ENCODE measurements at places on chromosomes 6 and 20.
A peak's percentile ranks its signal among the peaks of the same experiment; 100 is the strongest.

- DNase-seq, result no peak
These were observed 17.8 kb upstream of the RSPO3 start for GRCh38 chr6:127100510-127101140.

- no peak for DNase-seq
These were observed 90.1 kb upstream of the FKBP1C start for GRCh38 chr6:63121166-63121565.

DNA sequence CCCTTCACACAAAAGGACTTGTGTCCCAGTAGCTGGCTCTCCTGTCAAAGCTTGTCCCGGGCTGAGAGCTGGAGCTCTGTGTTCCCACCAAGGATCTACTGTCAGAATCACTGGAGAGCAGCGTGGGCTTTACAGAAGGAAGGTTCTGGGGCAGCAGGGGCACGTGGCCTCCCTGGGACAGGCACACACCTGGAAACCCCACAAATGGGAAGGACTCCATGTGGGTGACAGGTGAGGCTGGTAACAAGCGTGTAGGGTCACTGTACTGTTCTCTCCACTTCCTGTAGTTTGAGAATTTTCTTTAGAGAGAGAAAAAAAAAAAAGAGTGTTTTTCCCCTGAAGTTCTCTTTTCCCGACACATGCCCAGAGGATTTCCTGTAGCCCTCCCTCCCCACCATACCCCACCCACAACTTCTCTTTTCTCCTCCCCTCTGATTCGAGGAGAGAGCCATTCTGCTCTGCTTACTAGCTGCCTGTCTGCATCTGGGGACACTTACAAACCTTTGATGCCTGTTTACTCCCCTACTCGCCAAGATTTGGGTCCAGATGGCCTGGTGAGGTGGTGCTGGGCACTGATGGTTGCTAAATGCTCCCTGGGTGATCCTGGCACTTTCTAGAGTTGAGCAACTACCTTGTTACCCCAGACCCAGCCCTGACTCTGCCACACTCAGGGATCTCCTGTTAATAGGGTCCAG, 84.1 kb upstream of the SIRPA start:
- DNase-seq, result no peak

DNA sequence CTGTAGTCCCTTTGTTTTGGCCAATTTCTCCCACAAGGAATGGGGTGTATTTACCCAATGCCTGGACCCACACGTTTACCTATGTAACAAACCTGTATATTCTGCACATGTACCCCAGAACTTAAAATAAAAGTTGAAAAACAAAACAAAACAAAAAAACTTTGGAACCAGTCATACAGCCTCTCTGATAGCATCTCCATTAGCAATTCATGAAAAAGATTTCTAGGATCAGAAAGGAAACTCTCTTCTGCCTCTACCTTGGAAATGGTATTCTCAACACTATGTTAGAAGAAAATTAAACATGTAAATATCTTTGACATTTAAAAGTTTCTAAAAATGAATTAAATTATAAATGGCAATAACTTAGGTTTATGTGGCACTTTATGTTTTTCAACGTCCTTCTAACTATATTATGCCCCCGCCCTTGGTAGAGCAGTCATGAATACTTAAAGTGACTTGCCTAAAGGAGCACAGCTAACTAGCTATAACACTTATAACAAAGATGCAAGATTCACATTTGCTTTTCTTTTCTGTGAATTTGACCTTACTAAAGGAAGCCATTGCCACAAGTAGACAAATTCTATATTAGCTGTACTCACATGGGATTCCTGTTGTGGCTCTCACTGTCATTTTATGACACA, 147.5 kb upstream of the FKBP1C start:
- no peak for DNase-seq

DNA sequence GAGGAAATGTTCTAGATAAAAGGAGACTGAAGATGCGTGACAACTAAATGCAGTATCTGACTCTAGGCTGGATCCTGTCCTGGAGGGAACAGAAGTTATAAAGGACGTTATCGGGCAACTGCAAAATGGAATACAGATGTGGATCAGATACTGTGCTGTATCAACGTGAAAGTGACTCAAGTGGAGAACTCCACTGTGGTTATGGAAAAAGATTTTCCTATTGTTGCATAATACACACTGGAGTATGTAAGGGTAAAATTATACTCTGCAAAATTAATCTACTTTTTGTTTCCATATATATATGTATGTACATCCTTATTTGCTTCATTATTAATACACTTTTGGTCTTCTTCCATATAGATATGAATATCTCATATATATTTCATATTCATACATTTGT, 654.0 kb downstream of the QKI start:
- DNase-seq, result no peak

DNA sequence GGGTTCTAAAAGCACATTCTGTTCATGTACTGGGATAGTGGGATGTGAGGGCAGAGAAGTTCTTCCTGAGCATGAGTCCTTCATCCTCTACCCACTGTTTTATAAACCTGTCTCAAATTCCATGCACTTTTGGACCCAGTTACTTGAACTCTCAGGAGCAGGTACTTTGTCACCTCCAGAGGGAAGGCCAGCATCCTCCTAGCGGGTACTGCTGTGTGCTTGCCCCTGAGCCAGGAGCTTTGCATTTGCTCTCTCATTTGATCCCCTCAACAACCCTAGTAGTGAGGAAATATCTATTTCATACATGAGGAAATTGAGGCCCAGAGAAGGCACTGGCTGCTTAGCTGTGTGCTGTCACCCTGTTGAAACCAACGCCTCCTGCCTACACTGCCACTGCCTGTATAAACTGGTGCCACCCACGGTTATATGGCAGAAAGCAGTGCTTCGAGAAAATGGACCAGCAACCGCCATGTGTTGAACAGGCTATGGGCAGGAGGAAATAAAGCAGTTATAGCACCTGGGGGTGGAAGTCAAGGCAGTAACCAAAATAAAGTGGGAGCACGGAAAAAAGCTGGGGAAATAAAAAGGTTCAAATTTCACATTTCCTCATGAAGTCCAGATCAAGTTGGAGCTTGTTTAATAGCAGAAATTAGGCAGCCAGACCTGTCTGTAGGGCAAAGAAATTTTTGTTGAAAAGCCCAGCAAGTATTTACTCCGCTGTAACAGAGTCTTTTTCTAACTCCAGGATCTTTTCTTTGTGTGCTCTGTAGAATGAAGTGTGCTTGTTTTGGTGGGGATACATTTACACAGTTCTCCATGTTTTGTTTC, 38.0 kb downstream of the KLHL31 start:
- DNase-seq, result no peak

- no peak for DNase-seq
These were observed 97.3 kb upstream of the SHLD1 start for GRCh38 chr20:5652626-5653553.

GRCh38 chr20:11271319-11271718, 597.5 kb upstream of the JAG1 start:
- peak; percentile 94 for DNase-seq

- peak; percentile 50 for DNase-seq
These were observed 71.7 kb downstream of the GRM4 start for GRCh38 chr6:34074064-34074742.

- DNase-seq, result no peak
These were observed 21.4 kb upstream of the ADRM1 start for GRCh38 chr20:62281161-62281933.

GRCh38 chr6:159978291-159979135, 9.6 kb downstream of the IGF2R start:
- DNase-seq, result no peak

DNA sequence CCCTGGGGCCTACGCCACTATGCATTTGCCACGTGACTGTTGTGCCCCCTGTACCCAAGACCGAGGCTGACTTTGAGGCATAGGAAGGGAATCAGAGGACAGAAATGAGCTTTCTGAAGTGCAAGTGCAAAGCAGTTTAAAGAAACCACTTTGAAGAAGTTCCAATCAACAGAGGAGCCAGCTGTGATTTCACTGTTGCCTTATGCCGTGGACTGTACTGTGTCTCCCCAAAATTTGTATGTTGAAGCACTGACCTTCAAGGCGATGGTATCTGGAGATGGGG, 111.1 kb downstream of the JPH2 start:
- DNase-seq, result no peak

- no peak for DNase-seq
These were observed 31.5 kb downstream of the SLC16A10 start for GRCh38 chr6:111118826-111119225.

DNA sequence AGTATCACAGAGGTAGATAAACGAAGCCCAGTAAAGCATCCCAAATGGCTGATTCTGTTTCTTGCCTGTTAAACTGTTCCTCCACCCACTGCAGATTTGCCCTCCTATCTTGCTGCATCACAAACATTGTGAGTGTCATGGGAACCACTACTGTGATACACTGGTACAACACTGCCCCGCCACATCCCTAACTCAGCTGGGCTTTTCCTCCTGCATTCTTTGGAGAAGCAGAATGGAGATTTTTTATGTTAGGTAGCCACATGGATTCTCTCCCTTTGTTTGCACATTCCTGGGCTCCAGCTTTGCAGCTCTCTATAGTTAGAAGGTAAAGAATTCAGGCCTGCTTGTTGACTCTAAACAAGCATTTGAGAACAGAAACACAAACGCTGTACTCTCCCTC, 234.1 kb downstream of the TMEM242 start:
- DNase-seq, result no peak

GRCh38 chr6:31464252-31465184, 33.4 kb upstream of the MICB start:
- no peak for DNase-seq

DNA sequence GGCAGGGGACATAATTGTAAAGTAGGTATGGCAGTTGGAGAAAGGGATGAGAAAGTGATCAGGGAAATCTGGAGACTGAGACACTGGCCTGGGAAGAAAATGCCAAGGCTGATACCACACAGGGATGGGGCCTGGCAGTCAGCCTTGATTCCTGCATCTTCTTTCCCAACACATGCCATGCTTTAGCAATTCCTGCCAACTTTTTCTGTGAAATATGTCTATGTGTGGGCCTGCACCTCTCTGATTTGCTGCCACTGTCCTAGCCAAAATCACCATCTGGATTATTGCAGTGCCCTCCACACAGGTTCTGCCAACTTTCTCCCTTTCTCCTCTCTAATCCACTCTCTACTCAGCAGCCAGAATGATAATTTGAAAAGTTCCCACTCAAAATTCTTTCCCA, 759.8 kb upstream of the CITED2 start:
- DNase-seq, result no peak

DNA sequence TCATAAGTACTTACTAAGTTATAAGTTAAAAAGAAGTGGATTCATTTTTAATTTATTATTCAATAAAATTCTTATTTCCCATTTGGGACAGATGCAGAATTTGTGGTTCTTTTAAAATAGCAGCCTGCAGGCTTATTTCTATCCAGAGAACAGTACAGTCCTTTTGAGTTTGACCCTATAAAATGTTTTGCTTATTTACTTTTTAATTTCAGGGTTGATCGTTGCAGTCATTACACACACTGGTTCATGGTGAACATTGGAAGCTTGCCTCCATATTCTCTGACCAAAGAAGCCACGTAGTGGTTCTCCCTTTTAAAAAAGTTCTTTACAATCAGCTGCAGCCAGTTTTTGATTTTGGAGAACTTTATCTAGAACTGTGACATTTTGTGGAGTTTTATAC, 122.9 kb upstream of the PDE7B start:
- DNase-seq, result no peak

DNA sequence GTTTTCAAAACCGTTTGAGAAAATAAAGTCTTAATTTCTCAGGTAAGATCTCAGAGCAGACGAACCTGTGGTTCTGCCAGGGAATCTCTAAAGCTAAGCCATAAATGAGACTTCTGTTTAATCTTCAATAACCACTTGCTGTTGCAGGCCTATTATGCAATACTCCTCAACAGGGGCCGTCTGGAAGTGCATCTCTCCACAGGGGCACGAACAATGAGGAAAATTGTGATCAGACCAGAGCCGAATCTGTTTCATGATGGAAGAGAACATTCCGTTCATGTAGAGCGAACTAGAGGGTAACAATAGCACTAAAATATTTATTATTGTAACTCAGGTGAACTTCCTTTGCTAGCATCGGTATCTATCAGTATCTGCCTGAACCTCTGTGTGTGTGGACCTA, 223.7 kb downstream of the ARHGAP18 start:
- DNase-seq, result peak; percentile 77

- DNase-seq, result no peak
These were observed 312.3 kb downstream of the CDC5L start for GRCh38 chr6:44699851-44700250.

DNA sequence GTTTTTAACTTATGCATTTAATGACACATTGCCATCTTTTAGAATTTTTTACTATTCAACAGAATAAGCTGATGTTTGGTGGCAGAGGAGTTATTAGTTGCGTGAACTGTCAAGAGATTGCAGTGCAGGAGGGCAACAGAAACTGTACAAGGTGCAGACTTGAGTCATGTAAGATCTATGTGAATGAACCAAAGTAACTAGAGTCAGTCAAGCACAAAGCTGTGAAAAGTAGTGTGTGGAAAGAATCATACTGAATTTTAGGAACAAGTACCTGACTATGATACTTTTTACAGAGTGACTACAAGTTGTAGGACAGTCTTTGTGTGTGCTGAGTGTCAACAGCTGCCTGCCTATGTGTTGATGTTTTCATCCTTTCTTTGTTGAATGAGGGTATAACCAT, 2.7 kb upstream of the C6orf163 start:
- no peak for DNase-seq

DNA sequence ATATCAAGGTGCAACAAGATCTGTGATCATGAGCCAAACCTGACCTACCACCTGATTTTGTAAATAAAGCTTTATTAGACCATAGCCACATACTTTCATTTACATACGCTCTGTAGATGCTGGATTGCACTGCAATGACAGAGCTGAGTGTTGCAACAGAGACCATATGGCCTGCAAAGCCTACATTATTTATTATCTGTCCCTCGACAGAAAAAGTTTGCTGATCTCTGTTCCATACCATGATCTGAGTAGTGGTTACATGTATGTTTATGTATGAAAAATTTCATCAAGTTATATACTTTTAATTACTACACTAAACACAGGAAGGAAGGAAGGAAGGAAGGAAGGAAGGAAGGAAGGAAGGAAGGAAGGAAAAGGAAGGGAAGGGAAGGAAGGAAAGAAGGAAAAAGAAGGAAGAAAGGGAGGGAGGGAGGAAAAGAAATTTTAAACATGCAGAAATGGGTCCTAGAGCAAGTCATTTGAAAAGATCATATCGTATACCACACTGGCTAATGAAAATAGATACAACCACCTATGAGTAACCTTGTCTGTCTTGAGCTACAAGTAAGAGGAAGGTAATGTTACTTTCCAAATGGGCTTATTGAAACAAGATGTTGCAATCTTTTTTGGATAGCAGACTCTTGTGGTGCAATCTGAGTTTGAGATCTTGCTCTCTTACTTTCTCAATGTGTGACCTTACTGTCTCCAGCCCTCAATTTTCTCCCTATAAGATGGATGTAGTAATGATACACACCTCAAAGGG, 441.0 kb downstream of the KIF16B start:
- DNase-seq, result no peak

- no peak for DNase-seq
These were observed 5.8 kb downstream of the APOBEC2 start for GRCh38 chr6:41058783-41059181.

- DNase-seq, result no peak
These were observed 49.1 kb upstream of the PRDM1 start for GRCh38 chr6:106037060-106037459.

- DNase-seq, result no peak
These were observed 30.3 kb downstream of the PACSIN1 start for GRCh38 chr6:34496103-34496685.

GRCh38 chr20:32672394-32672981, 1.3 kb downstream of the C20orf203 start:
- DNase-seq, result no peak

Data from NCI-H524 (cell line).